Left kidney (tissue), 8 donors: ENCODE measurements at places on chromosomes 1 and 21. TPM values are rescaled to one million over a fixed set of nuclear protein-coding genes. Genes with fewer than 3 reads are reported as not detected.

Gene AQP10
- 0.13 TPM for polyA plus RNA-seq

Gene NBPF6
- not detected for polyA plus RNA-seq

Gene CACNA1S
- polyA plus RNA-seq: 0.53 TPM

Gene DDAH1
- 127 TPM for polyA plus RNA-seq

Gene RPTN
- polyA plus RNA-seq: not detected

DNA sequence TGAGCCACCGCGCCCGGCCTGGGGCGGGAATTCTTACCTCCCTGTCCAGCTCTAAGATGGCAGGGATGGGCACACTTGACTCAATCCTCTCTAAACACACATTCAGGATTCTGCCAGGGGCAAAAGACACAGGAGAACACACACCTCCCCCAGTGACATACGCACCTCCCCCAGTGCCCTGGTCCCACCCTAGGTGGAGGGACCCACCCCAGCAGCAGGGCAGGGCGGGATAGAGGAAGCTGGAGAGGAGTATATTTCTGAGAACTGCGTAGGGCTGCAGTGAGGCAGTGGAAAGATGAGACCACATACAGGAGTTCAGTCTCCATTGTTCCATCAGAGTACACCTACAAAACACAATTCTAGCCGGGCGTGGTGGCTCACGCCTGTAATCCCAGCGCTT lies 92.5 kb downstream of the SDCCAG8 start:
- no peak for DNase-seq

- DNase-seq: no peak
Observed at GRCh38 chr1:39538531-39539251, 37.9 kb downstream of the PABPC4 start.

DNA sequence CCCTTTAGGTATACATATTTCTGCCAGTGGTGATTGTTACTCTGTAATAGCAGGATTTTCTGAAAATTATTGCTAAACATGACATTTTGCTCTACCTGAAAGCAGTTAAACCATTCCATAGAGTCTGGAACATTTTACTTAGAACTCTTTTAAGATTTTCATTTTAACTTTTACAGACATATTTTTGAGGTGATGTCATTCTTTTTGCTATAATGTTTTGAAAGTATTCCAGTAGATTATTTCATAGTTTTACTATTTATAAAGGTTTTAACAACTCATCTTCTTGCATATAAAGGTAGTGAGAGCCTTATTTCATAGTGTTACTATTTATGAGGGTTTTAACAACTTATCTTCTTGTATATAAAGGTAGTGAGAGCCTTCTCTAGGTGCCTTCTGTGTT lies 42.9 kb downstream of the PTBP2 start:
- DNase-seq: no peak

- DNase-seq: no peak
Observed at GRCh38 chr1:196661345-196661744, 9.5 kb downstream of the CFH start.

DNA sequence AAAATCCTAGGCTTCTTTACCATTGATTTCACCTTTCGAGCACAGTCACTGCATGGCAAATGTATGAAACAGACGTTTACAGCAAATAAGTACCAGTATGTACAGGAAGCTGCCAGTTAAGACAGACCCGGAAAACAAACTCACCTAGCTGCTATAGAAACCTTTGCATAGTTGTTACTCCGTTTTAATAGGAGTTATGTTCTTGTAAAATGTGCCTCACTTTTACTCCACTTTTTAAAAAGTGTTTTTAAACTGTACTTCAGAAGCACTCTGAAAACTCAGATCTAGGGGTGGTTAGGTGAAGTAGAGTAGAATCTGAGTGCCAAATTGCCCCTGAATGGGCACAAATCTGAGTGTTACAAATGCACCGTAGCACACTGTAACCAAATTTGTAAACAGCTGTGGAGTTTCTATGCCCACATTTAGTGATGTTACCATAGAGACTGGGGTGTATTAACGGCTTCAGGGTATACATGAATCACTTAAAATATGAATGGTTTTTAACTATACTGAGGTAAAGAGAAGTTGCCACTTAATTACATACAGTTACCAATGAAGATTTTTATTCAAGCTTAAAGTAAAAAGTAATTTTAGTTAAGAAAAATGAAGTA lies 30.7 kb downstream of the CNIH4 start:
- DNase-seq: no peak

- no peak for DNase-seq
Observed at GRCh38 chr1:113391649-113392271, 1.4 kb downstream of the MAGI3 start.
